GM23248 (cell line): ENCODE measurements at places on chromosomes 7 and 10.

DNA sequence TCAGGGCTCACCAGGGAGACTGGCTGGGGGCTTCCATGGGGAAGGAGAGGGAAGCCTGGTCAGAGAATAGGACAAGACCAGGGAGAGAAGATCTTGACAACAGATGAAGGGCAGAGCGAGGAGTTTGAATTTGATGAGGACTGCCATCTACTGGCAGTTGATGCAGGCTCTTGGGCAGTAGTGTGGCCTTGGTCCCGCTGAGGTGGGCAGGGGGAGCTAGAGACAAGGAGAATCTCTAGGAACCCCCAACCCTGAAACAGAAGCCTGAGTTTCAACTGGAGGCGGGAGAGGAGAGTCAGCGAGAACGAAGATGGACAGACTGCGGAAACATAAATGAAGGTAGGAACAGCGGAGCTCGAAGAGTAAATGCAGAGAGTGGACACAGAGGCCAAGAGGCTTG, 81.0 kb downstream of the PPP1R3C start:
- H3K4me1 ChIP-seq, result no peaks in the 10 kb centered on the region
- no peaks in the 10 kb centered on the region for H3K36me3 ChIP-seq

DNA sequence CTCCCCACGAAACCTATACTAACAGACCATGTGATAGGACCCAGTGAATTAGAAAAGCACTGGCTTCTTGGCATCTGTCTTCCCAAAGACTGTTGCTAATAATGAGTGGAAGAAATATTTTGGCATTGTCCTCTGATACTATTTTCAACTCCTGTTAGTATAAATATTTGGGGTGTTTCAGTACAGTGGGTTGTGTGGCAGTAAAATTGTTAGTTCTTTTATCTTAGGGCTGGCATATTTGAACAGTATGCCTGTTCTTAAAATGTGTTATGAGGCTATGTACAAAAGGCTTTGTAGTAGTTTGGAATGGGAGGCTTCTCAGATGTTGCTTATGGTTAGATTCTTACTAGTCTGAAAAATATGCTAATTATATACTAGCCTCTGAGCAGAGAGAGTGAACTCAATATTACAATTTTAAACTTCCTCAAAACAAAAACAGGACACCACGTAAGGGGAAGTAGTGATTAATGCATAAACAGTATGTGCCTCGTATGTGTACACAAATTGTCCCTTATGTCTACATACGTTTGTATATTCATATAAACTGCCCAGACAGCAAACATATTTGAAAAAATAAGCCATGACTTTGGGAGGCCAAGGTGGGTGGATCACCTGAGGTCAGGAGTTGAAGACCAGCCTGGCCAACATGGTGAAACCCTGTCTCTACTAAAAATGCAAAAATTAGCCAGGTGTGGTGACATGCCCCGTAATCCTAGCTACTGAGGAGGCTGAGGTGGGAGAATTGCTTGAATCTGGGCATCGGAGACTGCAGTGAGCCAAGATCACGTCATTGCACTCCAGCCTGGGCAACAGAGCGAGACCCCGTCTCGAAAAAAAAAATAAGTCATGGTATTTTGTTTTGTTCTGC, 115.4 kb downstream of the ARID5B start:
- peak overlapping the region; percentile 75 for H3K27ac ChIP-seq
- no peaks in the 10 kb centered on the region for H3K27me3 ChIP-seq
- H3K4me1 ChIP-seq, result peaks cover 57% of the 10 kb centered on the region
- DNase-seq, result peak; percentile 52

DNA sequence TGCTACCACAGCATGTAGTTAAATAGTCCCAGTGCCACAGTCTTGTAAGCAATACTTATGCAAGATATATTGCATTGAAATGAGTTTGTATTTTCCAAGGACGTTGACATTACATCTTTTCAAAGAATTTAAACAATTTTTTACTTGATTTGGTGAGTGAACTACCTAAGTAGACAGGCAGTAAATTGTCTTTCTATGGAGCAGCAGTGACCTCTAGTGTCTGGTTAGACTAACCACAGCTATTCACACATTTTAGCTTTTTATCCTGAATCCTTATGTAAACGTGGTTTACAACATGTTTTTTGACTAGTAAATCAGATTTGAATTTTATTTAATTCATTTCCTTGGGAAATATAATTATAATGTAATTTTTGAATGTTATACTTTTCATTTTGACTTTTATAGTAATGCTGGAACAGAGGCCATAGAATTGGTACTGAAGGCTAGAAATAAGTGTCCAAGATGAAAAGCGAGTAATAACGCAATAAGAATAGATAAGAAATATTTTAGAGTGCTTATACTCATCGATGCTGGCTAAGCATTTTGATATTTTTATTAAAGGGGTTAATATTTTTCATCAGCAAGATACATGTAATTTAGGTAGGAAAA, 5.6 kb downstream of the LRRTM3 start:
- no peak overlapping the region for H3K4me3 ChIP-seq
- DNase-seq, result peak; percentile 62
- peaks cover 28% of the 10 kb centered on the region for H3K27me3 ChIP-seq
- no peaks in the 10 kb centered on the region for H3K36me3 ChIP-seq
- no peaks in the 10 kb centered on the region for H3K4me1 ChIP-seq
- H3K27ac ChIP-seq, result no peak overlapping the region

GRCh38 chr10:28678687-28679457, 1.6 kb downstream of the BAMBI start:
- H3K4me1 ChIP-seq, result no peaks in the 10 kb centered on the region
- peaks cover 45% of the 10 kb centered on the region for H3K27me3 ChIP-seq
- DNase-seq, result no peak
- H3K36me3 ChIP-seq, result no peaks in the 10 kb centered on the region
- H3K4me3 ChIP-seq, result peak overlapping the region; percentile 73

DNA sequence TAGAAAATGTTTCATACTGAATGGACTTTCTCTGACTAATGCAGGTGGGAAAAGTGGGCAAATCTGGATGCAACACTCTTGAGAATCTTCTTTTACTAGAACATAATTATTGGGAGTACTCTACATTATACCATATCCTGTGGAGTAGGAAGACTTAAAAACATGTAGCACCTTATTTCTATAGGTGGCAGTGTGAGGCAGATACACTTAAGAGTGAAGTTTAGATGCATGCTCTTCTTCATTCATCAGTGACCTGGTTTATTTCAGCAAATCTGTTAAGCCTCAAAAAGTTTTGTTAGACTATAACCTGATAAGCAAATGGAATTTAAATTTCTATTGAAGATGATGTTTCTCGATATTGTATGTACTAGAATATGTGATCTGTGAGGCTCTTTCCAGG, 1087.1 kb upstream of the LRRN3 start:
- H3K27me3 ChIP-seq, result no peaks in the 10 kb centered on the region
- H3K36me3 ChIP-seq, result no peaks in the 10 kb centered on the region
- no peak for DNase-seq
- no peak overlapping the region for H3K27ac ChIP-seq
- H3K4me1 ChIP-seq, result no peaks in the 10 kb centered on the region

- H3K4me1 ChIP-seq, result peaks cover 29% of the 10 kb centered on the region
- H3K27ac ChIP-seq, result 0 out of 2 replicates have a peak overlapping the region, but pooled peaks have one; percentile 100
- H3K36me3 ChIP-seq, result no peaks in the 10 kb centered on the region
- H3K27me3 ChIP-seq, result no peaks in the 10 kb centered on the region
- H3K4me3 ChIP-seq, result peak overlapping the region; percentile 99
Observed at GRCh38 chr7:135661311-135662122, 797 bp upstream of the STMP1 start.
